ENCODE measurements at places on chromosomes 6 and 20. TPM values are rescaled to one million over a fixed set of nuclear protein-coding genes. Genes with fewer than 3 reads are reported as not detected.

MOXD1 gene
- not detected for total RNA-seq

SLC12A5 gene
- total RNA-seq, result not detected

- no peak overlapping the region for H3K27ac ChIP-seq
- no peaks in the 10 kb centered on the region for H3K36me3 ChIP-seq
- no peak overlapping the region for H3K4me3 ChIP-seq
- peaks cover 23% of the 10 kb centered on the region for H3K4me1 ChIP-seq
- DNase-seq, result no peak
Observed at GRCh38 chr6:45116714-45117410, 211.3 kb upstream of the RUNX2 start.

GRCh38 chr6:1175877-1176276 lies 136.0 kb upstream of the FOXQ1 start:
- H3K27ac ChIP-seq, result no peak overlapping the region
- H3K4me3 ChIP-seq, result no peak overlapping the region
- DNase-seq, result no peak
- peaks cover 5% of the 10 kb centered on the region for H3K27me3 ChIP-seq
